Stimulated activated CD8-positive, alpha-beta memory T cell treated with anti-CD3 and anti-CD28 coated beads, Interleukin-12 subunit alpha, Interleukin-12 subunit beta, amount 100 ng/mL, for 1 hour (primary cell): ENCODE measurements at places on chromosomes 2 and 18.

DNA sequence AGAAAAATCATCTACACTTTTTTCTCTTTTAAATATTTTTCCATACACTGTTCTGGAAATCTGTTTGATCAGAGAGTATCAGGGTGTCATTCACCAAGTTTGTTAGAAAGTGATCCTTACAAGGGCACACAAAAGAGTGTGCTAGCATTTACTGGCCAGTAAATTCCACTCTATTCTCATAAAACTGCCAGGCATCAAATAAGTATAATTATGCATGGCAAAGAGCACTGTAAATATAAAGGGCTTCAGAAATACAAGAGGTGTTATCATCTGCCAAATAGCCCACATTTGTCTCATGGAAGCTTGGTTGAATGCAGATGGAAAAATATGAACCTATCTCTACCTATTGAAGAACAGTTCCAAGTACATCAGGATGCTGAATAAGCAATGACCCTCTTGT lies 847.3 kb upstream of the ACVR2A start:
- no peak for DNase-seq

- DNase-seq = no peak
Measured at GRCh38 chr18:75168619-75169018, 40.3 kb downstream of the PTGR3 start.

DNA sequence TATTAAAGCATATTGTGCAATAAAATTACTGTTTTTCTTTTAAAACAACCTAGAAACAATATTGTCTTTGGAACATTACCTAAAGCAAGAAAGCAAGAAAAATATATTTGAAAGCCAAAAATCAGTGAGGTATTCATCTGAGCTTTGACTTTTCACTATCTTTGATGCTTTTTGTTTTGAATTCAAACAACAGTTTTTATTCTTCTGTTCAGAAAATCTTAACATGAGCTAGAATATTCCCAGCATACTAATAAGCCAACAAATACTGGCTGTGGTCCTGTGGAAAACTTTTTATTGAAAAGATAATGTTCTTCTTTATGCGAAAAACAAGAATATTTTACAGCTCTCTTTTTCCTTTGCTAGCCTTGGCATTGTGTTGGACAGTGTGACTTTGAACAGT lies 19.8 kb downstream of the FAM171B start:
- DNase-seq = no peak

- no peak for DNase-seq
Measured at GRCh38 chr2:104570259-104570658, 283.7 kb upstream of the POU3F3 start.

GRCh38 chr2:200086911-200087310 lies 131.5 kb downstream of the MAIP1 start:
- DNase-seq = no peak

DNA sequence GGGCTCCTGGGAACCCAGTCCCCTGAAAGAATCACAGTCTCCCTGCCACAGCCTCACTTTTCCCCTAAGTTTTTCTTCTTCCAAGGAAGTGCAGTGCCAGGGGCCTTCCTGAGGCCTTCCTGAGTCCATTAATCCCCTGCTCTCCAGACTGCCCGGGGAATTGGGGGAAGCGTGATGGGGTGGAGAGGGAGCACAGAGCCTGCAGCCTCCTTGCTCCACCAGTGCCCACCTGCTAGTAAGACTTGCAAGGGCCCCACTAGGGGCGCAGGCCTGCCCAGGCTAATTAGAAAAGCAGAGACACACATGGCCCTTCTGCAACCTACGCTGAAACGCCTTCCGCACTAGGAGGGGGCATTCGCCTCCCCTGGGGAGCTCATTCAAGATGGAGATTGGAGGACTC lies 110.6 kb downstream of the MRO start:
- no peak for DNase-seq

- no peak for DNase-seq
Measured at GRCh38 chr2:68987021-68987503, 12.6 kb downstream of the GKN1 start.

DNA sequence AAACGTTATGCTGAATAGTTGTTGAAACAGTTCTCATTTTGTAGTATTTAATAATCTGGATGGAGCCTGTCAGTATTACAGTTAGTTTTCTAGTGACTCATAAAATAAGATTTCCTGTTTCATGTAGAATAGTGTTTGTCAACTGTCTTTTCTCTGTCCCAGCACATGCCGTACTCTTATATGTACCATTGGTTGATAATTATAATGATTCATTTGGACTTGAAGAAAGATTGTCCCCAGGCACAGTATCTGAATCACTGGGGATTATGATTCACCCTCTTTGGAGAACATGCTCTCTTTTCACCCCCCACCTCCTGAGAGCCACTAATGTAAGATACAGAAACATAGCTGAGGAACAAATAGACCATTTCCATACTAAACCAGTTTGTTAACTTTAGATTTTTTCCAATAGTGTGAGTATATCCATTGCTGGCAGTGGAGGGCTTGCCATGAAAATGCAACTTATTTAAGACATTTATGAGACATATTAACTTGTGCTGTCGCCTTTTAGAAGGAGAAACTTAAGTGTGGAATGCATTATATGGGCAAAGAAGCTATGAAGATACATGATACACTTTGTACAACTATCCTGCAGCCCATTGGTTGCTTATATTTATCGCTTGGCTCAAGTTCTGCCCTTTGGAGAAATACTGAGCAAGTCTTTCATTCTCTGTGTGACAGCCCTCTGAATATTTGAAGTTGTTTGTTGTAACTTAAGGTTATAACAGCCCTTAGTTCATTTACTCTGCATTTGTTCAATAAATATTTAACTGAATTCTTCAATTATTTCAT lies 12.4 kb downstream of the COPS8 start:
- no peak for DNase-seq

DNA sequence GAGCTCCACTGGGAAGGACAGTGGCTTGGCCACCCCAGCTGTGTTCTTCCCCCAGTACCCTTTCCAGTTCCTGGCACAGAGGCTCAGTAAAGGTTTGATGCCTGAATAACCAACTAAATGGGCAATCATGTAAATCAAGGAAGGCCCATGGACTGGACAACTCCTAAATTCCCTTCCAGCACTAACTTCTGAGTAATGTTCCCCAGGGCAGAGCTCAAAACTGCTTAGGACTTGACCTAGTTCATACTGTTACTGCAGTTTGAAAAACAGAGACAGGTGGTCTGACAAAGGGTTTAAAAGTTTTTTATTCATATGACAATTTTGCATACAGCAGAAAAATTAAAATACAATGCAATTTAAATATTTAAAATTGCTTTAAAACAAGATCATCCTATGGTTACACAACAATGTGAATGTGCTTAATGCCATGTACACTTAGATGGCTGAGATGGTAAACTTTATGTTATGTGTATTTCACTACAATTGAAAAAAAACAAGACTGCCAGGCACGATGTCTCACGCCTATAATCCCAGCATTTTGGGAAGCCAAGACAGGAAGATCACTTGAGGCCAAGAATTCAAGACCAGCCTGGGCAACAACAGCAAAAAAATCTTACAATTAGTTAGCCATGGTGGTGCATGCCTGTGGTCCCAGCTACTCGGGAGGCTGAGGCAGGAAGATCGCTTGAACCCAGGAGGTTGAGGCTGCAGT lies 26.2 kb downstream of the PCBP1 start:
- no peak for DNase-seq

- no peak for DNase-seq
Measured at GRCh38 chr2:102796337-102796736, 34.5 kb downstream of the TMEM182 start.

- DNase-seq = no peak
Measured at GRCh38 chr18:34991561-34991960, 49.7 kb upstream of the MAPRE2 start.

- no peak for DNase-seq
Measured at GRCh38 chr18:63311118-63312018, 8.2 kb downstream of the BCL2 start.

- no peak for DNase-seq
Measured at GRCh38 chr2:223109341-223109740, 57.4 kb downstream of the KCNE4 start.

DNA sequence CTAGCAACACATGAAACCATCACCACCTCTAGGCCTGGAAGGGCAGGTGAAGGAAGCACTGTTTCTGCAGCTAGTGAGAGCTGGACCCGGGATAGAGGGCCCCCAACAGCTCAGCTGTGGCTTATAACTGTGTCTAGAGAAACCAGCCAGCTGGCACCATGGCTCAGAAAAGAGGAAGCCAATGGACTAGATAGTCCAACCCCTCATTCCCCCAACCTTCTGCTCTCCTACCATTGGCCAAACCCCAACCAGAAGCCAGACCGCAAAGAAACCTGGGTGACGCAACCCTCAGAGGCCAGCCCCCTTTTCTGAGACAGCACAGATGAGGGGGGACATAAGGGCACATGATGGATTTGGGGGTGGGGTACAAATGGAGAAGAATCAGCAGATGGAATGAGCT lies 24.3 kb downstream of the SMYD1 start:
- DNase-seq = no peak

- DNase-seq = no peak
Measured at GRCh38 chr2:31728406-31729064, 147.8 kb upstream of the SRD5A2 start.

GRCh38 chr2:22221006-22221405 lies 1097.2 kb downstream of the TDRD15 start:
- DNase-seq = no peak

DNA sequence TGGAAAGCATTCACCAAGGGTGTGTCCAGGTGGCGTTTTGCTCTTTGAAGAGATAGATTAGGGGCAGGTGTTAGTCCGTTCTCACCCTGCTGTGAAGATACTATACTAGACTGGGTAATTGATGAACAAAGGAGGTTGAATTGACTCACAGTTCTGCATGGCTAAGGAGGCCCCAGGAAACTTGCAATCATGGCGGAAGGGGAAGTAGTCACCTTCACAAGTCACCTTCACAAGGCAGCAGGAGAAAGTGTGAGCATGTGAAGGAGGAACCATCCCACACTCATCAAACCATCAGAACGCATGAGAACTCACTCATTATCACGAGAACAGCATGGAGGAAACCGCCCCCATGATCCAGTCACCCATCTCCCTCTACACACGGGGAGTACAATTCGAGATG lies 135.7 kb upstream of the NFATC1 start:
- no peak for DNase-seq

DNA sequence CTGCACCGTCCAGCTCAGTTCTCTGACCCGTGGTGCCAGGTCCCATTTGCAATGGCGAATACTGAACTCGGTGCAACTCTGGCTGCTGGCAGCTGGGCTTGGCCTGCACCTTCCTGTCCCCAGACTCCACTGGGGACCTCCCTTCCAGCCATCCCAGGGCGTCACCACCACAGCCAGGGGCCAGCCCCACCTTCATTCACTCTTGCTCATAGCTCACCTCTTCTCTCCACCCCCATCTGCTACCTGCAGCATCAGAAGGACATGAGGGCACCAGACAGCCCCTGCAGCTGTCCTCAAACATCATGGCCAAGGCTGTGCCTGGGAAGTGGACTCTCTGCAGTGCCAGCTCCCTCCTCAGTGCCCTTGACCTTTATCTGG lies 16.2 kb upstream of the ALPI start:
- DNase-seq = no peak

GRCh38 chr18:12420821-12421421 lies 13.2 kb downstream of the PRELID3A start:
- DNase-seq = no peak

- no peak for DNase-seq
Measured at GRCh38 chr2:53515435-53516332, 251.9 kb upstream of the CHAC2 start.

GRCh38 chr2:43478412-43479086 lies 117.3 kb downstream of the THADA start:
- no peak for DNase-seq

GRCh38 chr2:133139847-133140533 lies 428.3 kb downstream of the NCKAP5 start:
- no peak for DNase-seq
